ENCODE measurements at places on chromosomes 11 and 22.

DNA sequence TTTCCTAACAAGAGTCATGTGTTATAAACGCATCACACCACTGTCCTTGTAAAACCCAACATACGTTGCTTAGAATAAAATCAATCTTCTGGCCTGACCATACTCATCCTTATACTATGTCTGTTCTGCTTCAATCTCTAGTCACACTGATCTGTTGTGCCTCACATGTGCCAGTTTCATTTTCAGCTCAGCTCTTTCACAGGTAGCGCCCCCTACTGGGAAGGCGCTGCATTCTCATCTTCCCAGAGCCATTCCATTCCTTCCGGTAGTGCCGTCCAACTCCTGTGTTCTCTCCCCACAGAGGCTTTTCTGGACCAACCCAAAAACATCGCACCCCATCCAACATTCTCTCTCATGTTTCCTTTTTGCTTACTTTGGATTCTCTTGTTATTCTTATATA is 22.2 kb downstream of the CASP5 start:
- no peak for DNase-seq

DNA sequence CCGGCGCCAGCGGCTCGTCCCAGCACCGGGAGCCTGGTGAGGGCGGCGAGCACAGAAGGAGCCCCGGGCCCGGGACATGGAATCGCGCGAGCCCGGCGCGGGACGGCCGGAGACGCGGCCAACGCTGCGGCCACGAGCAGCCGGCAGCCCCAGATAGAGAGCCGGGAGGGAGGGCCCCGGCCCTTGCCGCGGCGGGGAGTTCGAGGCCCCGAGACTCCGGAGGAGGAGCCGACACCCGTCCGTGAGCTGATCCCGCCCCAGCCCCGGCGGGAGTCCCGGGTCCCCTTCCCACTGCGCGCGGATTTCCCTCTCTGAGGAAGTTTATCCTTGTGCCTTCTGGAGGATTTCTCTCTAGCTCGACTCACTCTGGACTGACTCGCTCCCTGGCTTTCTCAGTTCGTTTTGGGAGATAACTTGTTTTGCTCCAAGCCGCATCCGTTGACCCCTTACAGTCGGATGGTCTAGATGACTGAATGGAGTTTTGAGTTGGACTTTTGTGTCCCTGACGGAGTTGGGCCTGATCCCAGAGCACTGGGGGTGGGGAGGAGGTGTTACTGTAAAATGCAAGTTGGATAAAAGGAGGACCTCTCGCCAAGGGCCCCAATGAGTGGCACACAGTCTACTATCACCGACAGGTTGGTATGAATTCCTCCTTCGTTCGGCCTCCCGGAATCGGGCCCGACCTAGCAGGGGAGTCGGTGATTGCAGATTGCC is 585 bp downstream of the ARHGEF12 start:
- peak; percentile 19 for DNase-seq

DNA sequence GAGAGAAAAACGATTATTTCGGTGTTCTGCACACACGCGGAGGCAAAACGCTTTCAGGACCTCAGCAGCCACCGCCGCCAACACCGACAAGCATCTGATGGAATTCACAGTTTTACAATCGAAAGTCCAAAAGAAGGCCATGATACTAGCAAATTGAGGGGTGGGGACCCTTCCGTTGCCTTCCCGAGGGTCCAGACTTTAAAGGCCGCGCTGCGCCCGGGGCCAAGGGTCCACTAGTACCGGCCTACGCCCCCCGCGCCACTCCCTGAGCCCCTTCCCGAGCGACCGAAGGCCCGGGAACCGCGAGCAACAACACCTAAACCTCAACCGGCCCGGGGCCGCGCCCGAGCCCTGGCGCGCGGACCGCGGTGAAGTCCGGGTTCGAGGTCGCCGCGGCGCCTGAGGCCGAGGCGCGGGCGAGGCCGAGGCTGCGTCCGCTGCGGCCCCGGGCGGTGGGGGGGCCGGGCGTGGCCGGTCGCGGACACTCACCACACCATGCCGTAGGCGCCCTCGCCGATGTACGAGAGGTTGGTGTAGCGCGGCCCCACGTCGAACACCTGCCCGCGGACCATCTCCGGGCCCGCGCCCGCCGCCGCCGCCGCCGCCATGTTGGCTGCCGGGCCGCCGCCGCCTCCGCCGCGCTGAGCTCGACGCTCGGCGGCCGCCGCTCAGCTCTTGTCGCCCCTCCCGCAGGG is 465 bp downstream of the MAPK1 start:
- peak; percentile 12 for DNase-seq

DNA sequence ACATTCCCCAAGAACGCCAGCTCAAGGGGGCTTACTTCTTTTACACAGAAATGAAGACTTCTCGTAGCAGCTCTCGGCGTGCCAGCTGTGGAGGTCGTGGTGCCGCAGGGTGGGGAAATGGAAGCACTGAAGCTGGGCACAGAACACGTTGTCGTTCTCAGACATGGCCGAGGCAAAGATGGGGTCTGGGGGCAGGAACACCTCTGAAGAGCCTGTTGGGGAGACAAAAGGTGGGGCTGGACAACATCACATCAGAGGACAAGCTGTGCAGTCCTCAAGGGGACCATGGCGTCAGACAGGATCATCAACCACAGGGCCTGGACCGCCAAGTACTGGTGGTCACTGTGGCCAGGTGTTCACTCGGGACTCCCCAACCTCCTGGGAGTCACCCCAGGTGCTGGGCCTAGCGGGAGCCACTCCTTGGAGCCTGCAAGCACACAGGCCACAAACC is 65.2 kb downstream of the DGCR2 start:
- no peak for DNase-seq

- no peak for DNase-seq
Measured at GRCh38 chr22:20056696-20057386, 23.2 kb upstream of the DGCR8 start.

- DNase-seq: no peak
Measured at GRCh38 chr11:70877151-70877550, 375.2 kb downstream of the SHANK2 start.

- DNase-seq: no peak
Measured at GRCh38 chr11:70633610-70634009, 235.3 kb downstream of the CTTN start.

DNA sequence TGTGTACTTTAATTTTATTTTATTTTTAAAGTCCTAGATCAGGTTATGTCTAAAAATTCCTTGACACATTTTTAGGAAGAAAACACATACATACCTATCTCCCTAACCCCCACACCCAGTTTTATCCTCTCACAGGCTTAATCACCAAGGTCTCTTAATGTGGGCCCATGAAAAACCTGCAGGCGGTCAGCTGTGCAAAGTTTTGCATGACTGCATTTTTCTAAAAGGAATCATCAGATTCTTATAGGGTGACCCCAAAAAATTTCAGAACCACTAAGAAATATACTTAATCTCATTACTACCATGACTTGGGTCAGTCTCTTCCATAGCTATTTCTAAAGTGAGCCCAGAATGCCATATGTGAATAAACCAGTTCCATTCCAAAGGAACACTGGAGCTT is 19.8 kb downstream of the SAA1 start:
- DNase-seq: no peak

DNA sequence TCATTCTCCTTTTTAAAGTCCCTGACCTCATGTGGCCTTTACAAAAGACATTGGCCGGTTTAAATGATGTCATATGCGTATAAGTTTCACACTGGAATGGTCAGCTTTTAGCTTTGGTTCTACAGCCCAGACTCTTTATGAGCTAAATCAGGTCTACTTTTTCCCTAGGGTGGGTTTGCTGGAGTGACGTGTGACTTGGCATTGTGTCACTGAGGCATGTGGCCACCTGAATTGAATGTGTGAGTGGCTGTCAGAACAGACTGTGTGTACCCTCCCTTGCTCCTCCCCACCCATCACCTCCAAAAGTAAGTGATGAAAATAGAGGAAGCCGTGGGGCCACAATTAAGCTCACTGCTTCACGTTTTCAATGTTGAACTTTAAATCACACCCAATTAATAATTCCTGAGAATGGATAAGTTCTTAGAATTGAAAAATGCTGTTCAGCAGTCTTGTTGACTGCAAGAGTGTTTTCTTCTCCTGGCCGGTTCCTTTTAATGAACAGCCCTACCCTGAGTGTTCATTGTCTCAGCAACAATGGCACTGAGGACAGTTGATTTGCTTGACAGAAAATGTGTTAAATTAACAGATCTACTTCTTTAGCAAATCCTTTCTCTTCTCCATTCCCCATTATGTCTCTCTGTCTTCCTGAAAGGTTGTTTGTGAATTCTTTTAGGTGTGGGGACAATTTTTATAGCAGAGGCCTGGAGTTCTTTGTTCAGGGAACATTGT is 11.3 kb downstream of the CECR2 start:
- no peak for DNase-seq

DNA sequence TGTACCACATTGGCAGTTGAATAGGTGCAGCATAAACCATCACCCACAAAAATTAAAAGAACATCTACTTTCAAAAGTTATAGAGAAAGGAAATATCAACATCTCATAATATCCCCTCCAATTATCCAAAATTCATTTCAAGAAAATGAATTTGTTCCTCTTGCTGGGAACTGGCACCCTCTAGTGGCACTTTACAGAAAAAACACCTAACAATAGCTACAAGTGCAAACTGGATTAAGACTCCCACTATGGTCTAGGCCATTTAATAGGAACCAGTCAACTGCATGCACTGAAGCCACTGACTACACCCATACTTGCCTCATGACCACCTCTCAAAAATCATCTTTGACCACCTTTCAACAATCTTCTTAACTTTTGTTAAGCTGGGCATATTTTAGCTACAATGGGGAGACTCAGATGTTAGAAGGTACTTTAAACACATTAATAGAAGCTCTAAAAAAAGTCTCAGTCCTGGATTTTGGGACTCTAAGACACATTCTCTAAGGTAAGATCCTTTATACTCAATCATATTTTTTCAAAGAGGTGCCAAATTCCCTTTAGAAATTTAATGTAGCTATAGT is 17.3 kb downstream of the TRAF6 start:
- no peak for DNase-seq

- no peak for DNase-seq
Measured at GRCh38 chr22:38397189-38398085, 57.6 kb downstream of the KCNJ4 start.

DNA sequence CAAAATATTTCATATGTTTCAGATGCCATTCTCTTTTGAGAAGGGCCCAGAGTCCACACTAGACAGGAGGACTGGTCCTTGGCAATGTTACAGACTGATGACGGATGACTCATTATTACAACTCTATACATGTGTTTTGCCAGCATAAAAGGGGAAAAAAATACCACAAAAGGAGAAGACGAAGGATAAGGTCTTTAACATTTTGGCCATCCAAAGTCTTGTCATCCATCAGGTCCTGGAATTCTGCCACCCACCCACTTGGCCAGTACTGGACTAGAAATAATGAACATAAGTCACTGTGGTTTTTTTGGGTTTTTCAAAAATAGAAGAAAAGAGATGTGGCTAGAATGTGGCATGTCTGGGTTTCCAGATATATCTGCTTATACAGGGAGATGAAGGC is 57.7 kb upstream of the BDNF start:
- no peak for DNase-seq

DNA sequence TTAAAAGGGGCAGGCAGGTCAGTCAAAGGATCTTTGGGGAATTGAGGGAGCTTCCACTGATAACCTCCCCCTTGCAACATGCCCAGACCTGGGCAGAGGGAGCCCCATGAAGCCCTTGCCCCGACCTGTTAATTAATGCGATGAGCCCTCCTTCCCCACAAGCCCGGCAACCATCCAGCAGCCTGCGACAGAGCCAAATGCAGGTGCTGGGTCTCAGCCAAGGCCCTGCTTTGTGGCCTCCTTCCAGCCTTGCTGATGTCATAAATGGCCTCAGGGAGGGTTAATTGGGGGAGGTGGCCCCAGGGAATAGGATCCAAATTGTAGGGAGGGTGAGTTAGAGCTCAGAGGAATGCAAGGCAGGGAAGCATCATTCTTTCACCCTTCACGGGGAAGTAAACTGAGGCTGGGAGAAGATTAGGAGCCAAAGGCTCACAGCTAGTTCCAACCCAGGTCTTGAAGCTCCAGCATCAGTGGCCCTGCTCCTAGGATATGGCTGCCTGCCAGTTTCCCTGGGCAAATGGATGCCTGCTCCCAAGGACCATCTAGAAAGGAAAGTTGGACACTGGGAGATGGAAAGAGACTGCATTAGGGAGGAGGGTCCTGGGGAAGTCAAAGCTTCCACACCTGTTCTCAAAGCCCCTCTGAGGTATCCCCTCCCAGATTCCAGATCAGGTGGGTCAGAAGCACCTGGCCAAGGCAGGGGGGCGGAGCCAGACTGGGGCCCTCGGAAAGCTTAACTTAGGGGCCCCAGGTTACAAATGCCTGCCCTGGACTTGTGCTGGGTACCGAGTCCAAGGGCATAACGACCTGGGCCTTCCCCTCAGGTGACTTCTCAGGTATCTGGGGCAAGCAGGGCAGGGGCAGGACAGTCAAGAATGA is 34.1 kb downstream of the LMO1 start:
- peak; percentile 56 for DNase-seq

GRCh38 chr11:93652161-93652597 is 9.3 kb upstream of the CEP295 start:
- DNase-seq: no peak

GRCh38 chr22:45577746-45578523 is 75.3 kb downstream of the FBLN1 start:
- DNase-seq: peak; percentile 55

DNA sequence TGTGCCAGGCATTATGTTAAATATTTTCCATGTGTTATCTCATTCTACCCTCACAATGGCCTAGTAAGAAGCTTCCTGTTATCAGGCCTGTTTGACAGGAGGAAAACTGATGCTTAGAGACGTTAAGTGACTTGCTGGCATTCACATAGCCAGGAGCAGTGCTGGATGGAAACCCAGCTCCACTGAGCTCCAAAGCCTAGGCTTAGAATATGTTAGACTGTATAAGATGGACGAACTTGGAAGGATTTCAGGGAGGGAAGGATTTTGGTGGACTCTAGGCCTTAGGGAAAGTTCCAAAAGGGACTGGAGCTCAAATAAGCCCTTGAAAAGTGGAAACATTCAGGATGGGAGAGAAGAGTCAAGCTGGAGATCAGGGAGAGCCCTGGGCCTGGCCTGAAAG is 2.1 kb downstream of the CD44 start:
- no peak for DNase-seq

GRCh38 chr11:78646564-78647185 is 72.0 kb upstream of the NARS2 start:
- peak; percentile 52 for DNase-seq

GRCh38 chr11:30608534-30608933 is 22.4 kb upstream of the MPPED2 start:
- no peak for DNase-seq

GRCh38 chr11:69211920-69212797 is 56.4 kb downstream of the SMIM38 start:
- no peak for DNase-seq

- no peak for DNase-seq
Measured at GRCh38 chr22:46673662-46674236, 53.6 kb downstream of the GRAMD4 start.

- DNase-seq: no peak
Measured at GRCh38 chr11:35515224-35515623, 10.2 kb downstream of the PAMR1 start.

GRCh38 chr22:30665786-30666185 is 1.9 kb downstream of the DUSP18 start:
- no peak for DNase-seq
